ENCODE measurements at places on chromosomes 6 and 20.
A peak's percentile ranks its signal among the peaks of the same experiment; 100 is the strongest.

GRCh38 chr20:25984933-25985332 lies 288.3 kb upstream of the ZNF337 start:
- peaks cover 20% of the 10 kb centered on the region for H3K27me3 ChIP-seq
- peaks cover 18% of the 10 kb centered on the region for H3K4me1 ChIP-seq
- H3K4me3 ChIP-seq, result no peak overlapping the region
- DNase-seq, result no peak

DNA sequence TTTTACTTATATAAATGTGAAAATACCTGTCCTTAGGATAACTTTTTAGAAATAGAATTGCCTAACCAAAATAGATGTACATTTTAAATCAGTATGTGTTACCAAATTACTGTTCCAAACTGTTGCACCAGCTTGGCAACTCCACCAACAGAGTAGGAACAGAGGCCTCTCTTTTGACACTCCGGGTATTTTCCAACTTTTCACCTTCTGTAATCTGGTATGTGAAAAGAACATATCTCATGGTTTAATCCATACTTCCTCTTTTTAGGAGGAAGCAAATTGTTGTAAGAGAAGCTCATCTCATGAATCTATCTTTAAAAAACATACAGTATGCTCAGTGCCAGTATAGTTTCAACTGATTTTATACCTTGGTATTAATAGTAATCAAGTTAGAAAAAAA lies 24.9 kb downstream of the RNF144B start:
- no peak overlapping the region for H3K4me3 ChIP-seq
- no peaks in the 10 kb centered on the region for H3K27me3 ChIP-seq
- H3K27ac ChIP-seq, result no peak overlapping the region
- DNase-seq, result no peak
- H3K36me3 ChIP-seq, result peaks cover 13% of the 10 kb centered on the region

DNA sequence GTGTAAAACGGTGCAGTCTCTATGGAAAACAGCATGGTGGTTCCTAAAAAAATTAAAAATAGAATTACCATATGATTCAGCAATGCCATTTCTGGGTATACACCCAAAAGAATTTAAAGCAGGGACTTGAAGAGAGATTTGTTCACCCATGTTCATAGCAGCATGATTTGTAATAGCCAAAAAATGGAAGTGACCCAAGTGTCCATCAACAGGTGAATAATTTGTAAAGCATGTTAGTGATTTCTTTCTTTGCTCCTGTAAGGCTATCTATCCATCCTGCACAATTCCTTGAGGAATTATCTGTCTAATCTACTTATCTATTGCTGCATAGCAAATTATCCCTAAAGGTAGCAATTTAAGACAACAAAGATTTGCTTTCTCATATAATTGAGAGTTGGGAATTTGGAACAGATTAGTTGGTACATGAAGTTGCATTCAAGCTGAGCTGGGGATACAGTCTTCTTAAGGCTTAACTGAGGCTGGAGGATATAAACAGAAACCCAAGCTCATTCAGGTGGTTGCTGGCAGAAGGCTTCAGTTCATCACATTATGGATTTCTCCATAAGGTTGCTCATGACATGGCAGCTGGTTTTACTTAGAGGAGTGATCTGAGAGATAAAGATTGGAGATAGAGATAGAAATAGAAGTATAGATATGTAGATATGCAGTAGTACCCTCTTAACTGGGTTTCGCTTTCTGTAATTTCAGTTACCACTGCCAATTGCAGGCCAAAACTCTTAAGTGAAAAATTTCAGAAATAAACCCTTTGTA lies 62.0 kb downstream of the IL22RA2 start:
- H3K27ac ChIP-seq, result no peak overlapping the region
- H3K27me3 ChIP-seq, result no peaks in the 10 kb centered on the region
- DNase-seq, result no peak
- peaks cover 19% of the 10 kb centered on the region for H3K4me1 ChIP-seq

DNA sequence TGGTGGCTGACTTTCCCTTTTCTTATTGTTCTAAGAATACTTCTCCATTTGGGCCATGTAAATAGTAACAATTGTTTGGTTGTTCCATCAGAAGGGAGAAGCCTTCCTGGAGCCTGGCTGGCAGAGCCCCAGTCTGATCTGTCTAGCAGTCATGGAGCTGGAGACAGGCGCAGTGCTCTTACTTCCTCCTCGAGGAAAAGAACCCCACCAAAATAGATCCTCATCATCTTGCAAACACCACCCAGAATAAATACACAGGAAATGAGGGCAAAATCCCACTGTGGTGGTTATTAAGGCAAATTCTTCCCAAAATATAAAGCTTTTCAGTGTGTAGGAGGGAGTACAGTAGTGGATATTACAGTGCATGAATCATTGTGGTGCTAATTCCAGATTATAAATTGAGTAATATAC lies 195.1 kb upstream of the SGK1 start:
- H3K4me3 ChIP-seq, result no peak overlapping the region
- no peak for DNase-seq
- H3K27me3 ChIP-seq, result no peaks in the 10 kb centered on the region
- peaks cover 21% of the 10 kb centered on the region for H3K4me1 ChIP-seq

DNA sequence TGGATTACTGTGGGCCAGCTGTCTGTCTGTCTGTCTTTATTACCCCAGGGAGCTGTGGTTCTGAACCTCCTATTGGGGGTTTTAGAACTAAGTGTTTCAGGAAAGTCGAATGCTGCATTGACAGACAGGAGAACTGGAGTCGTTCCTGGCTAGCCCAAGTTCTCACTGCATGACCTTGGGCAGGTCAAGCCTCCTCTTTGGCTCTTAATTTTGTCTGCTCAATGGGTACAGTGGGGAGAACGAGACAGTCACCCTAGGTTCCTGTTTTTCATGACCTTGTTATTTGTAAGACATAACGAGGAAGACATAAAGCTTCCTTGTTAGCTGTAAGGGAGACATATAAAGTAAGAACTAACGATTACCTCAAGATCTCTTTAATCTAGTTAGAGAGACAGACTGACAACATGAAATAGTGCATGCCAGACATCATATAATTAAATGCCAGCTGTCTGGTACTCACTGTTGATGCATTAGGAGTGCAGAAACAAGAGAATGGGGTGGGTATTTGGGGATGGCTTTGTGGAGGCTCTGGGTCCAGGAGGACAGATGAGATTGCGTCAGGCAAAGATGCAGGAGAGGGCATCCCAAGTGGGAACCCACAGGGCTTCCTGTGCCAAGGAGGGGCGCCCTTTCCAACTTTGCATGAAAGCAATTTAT lies 3.7 kb upstream of the CCDC167 start:
- no peak for DNase-seq
- H3K4me3 ChIP-seq, result no peak overlapping the region
- peaks cover 44% of the 10 kb centered on the region for H3K4me1 ChIP-seq
- peaks cover 4% of the 10 kb centered on the region for H3K36me3 ChIP-seq
- no peaks in the 10 kb centered on the region for H3K27me3 ChIP-seq
- peak overlapping the region; percentile 88 for H3K27ac ChIP-seq

DNA sequence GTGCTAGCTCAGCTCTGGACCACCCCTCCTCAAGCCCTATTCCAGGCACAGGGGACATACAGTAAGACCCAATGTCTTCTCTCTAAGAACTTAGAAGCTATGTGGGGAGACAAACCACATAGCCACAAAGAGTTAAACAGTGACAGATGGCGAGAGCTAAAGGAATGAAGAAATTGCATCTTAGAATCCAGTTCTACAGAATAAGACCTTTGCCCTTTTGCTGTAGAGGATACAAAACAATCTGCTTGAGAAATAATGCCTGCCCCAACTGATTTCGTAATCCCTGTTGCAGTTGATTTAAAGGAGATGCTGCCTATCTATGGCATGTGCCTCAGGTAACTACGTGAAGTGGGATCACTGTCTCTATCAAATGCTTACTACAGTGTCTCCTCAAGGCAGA lies 31.2 kb downstream of the TNFRSF21 start:
- peaks cover under 1% of the 10 kb centered on the region for H3K36me3 ChIP-seq
- H3K27ac ChIP-seq, result no peak overlapping the region
- no peak for DNase-seq
- no peak overlapping the region for H3K4me3 ChIP-seq

GRCh38 chr20:57950764-57951485 lies 241.1 kb upstream of the PMEPA1 start:
- H3K27ac ChIP-seq, result no peak overlapping the region
- no peak for DNase-seq
- no peaks in the 10 kb centered on the region for H3K36me3 ChIP-seq
- H3K4me3 ChIP-seq, result no peak overlapping the region

GRCh38 chr6:113425977-113426660 lies 431.0 kb upstream of the MARCKS start:
- H3K4me1 ChIP-seq, result peaks cover 2% of the 10 kb centered on the region
- no peaks in the 10 kb centered on the region for H3K36me3 ChIP-seq
- DNase-seq, result no peak
- H3K4me3 ChIP-seq, result no peak overlapping the region
- no peak overlapping the region for H3K27ac ChIP-seq
- peaks cover 4% of the 10 kb centered on the region for H3K27me3 ChIP-seq

GRCh38 chr6:51568771-51569170 lies 518.6 kb downstream of the PKHD1 start:
- H3K4me3 ChIP-seq, result no peak overlapping the region
- H3K36me3 ChIP-seq, result no peaks in the 10 kb centered on the region
- H3K4me1 ChIP-seq, result no peaks in the 10 kb centered on the region
- DNase-seq, result no peak

DNA sequence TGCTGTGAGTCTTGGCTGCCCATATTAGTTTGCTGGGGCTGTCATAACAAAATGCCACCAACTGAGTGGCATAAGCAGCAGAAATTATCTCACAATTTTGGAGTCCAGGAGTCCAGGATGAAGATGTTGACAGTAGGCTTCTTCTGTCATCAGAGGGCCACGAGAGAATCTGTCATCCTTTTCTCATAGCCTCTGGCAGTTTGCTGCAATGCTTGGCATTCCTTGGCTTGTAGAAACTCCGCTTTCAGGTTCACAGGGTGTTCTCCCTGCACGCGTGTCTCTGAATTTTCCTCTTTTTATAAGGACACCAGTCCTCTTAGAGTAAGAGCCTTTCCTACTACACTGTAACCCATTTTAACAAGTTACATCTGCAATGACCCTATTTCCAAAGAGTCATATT lies 838.4 kb downstream of the TFAP2A start:
- no peaks in the 10 kb centered on the region for H3K27me3 ChIP-seq
- no peak overlapping the region for H3K27ac ChIP-seq
- H3K36me3 ChIP-seq, result no peaks in the 10 kb centered on the region

GRCh38 chr6:106182455-106182854 lies 96.3 kb downstream of the PRDM1 start:
- peaks cover 9% of the 10 kb centered on the region for H3K4me1 ChIP-seq
- peak overlapping the region; percentile 52 for H3K27ac ChIP-seq
- peaks cover 7% of the 10 kb centered on the region for H3K36me3 ChIP-seq
- H3K27me3 ChIP-seq, result no peaks in the 10 kb centered on the region

GRCh38 chr6:136609873-136610706 lies 59.9 kb upstream of the MAP7 start:
- peak overlapping the region; percentile 69 for H3K27ac ChIP-seq
- peaks cover 28% of the 10 kb centered on the region for H3K36me3 ChIP-seq

GRCh38 chr6:154539593-154540269 lies 29.2 kb upstream of the CNKSR3 start:
- no peak overlapping the region for H3K4me3 ChIP-seq
- no peak overlapping the region for H3K27ac ChIP-seq
- no peaks in the 10 kb centered on the region for H3K4me1 ChIP-seq
- DNase-seq, result no peak

DNA sequence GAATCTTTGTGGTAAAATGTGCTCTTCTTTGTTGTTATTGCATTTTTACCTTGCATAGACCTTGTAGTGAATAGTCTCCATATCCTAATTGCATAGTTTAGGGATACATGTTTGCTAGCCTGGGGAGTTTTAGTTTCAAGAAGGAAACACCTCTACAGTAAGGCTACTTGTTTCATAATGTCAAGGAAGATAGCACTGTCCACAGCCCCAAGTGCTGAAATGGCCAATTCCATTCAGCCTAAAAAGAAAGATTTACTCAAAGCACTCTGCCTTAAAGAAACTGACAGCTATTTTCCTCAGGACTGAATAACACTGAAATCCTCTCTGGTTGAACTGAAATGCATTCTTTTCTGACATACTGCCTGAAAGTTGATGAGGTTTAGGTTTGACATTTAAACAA lies 2.6 kb downstream of the HCRTR2 start:
- DNase-seq, result no peak
- no peak overlapping the region for H3K4me3 ChIP-seq
- H3K27ac ChIP-seq, result no peak overlapping the region
- peaks cover 11% of the 10 kb centered on the region for H3K27me3 ChIP-seq

GRCh38 chr20:53550280-53551187 lies 43.1 kb downstream of the ZNF217 start:
- no peak overlapping the region for H3K27ac ChIP-seq
- H3K4me3 ChIP-seq, result no peak overlapping the region
- no peaks in the 10 kb centered on the region for H3K36me3 ChIP-seq
- no peaks in the 10 kb centered on the region for H3K27me3 ChIP-seq
- no peak for DNase-seq

DNA sequence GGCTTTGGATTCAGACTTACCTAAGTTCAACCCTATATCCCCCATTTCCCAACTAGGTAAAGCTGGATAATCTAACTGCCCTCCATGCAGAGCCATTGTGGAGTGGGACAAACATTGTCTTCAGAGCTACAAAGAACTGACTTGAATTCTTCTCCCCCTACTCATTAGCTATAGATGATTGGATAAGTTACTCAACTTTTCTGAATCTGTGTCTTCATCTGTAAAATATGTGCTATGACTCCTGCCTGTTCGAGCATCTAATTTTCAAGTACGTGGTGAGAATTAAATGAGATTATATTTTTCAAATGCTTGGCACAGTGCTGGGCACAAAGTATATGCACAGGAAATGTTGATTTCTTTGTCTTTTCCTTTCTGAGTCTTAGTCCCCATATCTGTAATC lies 240.3 kb upstream of the TCF21 start:
- no peak overlapping the region for H3K27ac ChIP-seq
- H3K36me3 ChIP-seq, result no peaks in the 10 kb centered on the region
- H3K4me1 ChIP-seq, result no peaks in the 10 kb centered on the region
- H3K27me3 ChIP-seq, result no peaks in the 10 kb centered on the region
- no peak for DNase-seq
- no peak overlapping the region for H3K4me3 ChIP-seq

DNA sequence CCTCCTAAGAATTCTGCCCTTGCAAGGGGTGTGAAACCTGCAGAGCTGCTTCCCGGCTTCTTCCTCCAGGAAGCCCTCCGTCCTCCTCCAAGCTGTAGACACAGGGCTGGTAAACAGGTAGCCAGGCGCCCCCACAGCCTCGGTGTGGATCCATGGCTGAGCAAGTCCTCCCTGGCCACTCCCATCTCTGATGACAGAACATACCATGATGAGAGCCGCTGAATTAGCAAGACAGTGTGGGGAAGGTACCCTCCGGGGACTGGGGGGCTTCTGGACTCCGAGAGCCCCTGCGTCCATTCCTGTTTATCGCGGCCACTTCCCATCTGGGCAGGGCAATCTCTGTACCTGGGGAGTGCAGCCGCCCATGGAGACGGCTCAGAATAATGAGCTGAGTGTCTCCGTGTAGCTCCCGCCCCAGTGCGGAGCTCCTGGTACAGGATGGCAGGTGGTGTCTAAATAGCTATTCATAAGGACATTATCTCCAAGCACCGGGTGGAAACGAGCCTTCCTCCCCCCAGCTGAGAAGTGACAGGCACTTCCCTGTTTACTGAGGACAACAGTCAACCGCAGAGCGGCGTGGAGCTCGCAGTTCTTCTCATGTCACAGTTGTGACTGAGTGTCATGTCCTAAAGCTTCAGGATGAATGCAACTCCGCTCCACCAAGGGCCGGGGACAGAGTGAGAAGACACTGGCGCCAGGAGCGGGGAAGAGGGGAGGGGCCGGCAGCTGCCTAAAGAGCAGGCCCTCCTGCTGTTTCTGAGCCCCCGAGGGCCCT lies 22.7 kb upstream of the NTSR1 start:
- DNase-seq, result no peak
- H3K4me3 ChIP-seq, result no peak overlapping the region
- no peak overlapping the region for H3K27ac ChIP-seq
- H3K36me3 ChIP-seq, result peaks cover 9% of the 10 kb centered on the region
- peaks cover 14% of the 10 kb centered on the region for H3K4me1 ChIP-seq
- peaks cover 50% of the 10 kb centered on the region for H3K27me3 ChIP-seq

Measured in stimulated activated naive B cell treated with anti-CD40 and anti-IgM and Interleukin-4, amounts not matched to agents 10 μg/mL and 1 μg/mL and 100 μg/mL, for 72 hours (primary cell).